ENCODE measurements at places on chromosomes 4 and X. TPM values are rescaled to one million over a fixed set of nuclear protein-coding genes. Genes with fewer than 3 reads are reported as not detected.

CXorf51B gene
- not detected for total RNA-seq

HSFX4 gene
- total RNA-seq = not detected

USP53 gene
- total RNA-seq = 62.9 TPM

PARM1 gene
- total RNA-seq = 231 TPM

ATP2B3 gene
- total RNA-seq = not detected

TBC1D8B gene
- 4.6 TPM for total RNA-seq

AKAP4 gene
- total RNA-seq = not detected

XKRX gene
- total RNA-seq = 0.28 TPM

MGST2 gene
- total RNA-seq = 77.4 TPM

SLC7A11 gene
- 1.5 TPM for total RNA-seq

ZNF518B gene
- total RNA-seq = 36.0 TPM

MTM1 gene
- total RNA-seq = 9.0 TPM

NXT2 gene
- total RNA-seq = 2.6 TPM

DNA sequence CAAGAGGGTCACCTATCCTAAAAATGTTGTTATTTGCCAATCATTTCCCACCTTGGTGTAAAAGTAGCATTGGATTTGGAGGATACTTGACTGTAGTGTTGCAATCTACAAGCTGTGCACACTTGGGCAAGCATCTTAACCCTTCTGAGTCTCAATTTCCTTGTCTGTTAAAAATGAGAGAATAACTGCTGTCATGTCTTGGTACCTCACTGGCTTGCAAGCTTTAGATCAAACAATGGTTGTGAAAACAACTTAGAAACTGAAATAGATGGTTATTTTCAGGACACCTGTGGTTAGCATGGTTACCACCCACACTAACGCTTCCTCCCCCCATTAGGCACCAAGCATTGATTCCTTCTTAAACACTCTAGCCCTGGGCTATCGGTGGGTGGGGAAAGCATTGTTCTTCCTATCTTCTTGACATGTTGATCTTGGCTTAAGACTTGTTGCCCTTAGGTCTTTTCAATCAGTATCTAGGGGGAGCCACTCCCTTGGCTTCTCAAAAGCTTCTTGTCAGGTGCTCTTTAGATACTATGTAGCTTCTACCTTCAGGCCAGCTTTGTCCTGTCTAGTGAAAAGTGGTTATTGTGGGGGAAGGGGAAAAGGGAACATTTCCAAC is 10.6 kb upstream of the AMOT start:
- DNase-seq = no peak

DNA sequence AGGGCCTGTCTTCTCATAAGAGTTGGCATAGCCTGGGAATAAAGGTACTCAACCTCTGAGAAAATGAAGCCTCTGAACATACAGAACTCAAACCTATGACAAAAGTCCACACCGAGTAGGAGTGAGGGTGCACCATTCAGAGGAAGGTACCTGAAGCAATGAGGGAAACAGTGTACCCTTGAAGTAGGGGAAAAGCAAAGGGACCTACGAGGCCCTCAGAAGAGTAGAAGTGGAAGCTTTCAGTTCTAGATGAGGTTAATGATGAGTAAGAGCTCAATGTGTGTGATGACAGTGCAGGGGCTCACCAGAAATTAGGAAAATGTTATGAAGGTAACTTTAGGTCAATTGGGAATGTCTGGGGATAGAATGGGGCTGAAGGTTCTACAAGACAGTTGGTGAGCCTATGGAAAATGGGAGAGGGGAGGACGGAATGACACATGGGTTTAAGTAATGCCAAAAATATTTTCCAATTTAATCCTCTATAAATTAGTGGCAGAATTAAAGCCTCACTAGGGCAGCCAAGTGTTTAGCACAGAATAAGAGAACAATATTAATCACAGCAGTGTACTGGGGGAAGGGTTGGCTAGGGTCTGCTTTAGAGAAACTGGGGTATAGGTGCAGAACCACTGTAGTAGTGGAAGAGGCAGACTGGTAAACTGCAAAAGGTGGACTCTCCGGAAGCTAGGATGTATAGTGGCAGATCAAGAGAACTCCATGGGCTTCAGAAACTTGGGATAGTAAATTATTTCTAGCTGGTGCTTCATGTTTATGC is 39.8 kb downstream of the RAB33A start:
- no peak for DNase-seq

GRCh38 chrX:31819455-31819854 is 747.6 kb upstream of the FTHL17 start:
- DNase-seq = no peak

DNA sequence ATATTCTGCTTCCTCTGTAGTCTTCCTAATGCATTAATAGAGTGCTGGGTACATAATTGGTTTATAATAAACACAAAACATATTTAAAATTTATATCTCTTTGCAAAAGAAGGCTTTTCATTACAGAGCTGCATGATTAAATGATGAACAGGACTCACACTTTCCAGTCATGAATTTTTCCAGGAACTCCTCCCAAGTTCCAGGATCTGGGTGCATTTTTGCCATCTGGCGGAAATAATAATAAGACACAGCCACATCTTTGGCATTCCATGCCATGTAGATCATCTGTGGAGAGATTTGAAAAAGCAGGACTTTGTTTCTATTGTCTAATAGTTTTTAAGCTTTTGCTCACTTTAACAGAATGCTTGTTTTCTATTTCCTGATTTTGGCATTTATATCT is 40.2 kb upstream of the SULT1B1 start:
- no peak for DNase-seq

GRCh38 chr4:136893573-136893972 is 638.7 kb downstream of the PCDH18 start:
- no peak for DNase-seq

GRCh38 chr4:174340714-174341113 is 57.0 kb downstream of the CEP44 start:
- DNase-seq = no peak

DNA sequence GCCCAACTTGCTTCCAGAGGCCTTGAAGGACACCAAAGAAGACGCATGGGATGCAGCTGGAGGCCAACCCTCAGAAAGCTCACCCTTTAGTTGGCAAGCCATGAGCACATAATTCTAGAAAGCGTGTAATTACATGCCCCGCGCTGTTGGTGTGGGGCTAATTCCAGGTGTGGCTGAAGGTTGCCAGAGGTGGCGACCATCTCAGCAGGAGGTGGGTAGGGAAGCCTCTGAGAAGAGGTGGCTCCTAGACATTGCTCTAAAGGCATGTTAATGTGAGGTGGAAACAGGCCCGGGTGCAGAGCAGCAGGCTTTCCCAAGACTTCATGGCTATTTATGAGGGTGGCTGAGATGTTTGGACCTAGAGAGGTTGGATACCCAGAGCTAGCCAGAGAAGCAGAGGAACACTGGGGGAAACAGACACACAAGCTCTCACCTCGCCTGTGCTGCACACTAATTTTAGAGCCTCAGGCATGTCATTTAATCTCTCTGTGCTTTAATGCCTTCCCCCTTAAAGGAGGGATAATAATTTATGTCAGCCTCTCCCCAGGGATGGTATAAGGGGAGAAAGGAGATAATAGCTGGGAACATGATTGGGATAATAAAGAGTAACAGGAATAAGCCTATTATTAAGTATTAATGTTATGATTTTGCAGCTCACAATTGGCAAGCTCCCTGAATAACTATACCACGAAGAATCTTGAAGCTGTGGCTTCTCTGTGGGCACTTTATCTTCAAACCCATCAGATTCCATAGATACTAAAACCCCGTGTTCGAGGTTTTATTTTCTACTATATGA is 60.0 kb upstream of the HELT start:
- no peak for DNase-seq

DNA sequence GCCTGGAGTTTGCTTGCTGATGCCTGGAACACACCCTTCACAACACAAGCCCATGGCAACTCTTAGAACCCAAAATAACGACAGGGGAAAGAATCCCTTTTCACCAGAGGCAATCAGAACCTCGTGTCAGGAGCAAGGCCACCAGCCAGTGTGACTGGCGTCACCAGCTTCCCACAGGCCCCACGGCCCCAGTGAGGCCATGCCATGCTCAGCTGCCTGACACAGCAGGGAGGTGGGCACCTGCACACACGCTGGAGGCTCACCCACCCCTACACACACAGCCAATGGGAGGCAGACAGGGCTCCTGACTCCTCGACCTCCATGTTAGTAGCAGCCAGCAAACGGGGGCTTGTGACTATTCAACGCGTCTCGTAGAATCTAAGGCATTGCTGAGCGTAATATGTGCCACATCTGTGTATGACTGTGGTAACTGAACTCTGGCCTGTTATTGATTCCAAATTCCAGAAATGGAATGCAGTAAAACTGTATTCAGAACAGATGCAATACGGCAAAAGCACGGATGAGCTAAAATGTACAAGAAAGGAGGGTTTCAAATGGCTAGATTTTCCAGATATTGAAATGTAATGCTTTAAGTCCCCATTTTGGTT is 28.5 kb downstream of the RNF212 start:
- DNase-seq = no peak

- DNase-seq = peak; percentile 54
Measured at GRCh38 chr4:3313139-3313538, 20.3 kb downstream of the RGS12 start.

DNA sequence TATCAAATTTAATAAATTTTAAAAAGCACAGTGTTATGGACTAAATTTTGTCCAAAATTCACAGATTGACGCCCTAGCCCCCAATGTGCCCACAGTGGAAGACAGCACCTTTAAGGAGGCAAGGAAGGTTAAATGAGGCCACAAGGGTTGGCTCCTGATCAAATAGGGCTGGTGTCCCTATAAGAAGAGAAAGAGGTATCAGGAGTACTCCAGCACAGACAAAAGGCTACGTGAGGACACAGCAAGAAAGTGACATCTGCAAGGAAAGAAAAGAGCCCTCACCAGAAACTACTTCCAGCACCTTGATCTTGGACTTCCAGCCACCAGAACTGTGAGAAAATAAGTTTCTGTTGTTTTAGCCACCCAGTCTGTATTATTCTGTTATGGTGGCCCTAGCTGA is 48.8 kb downstream of the FAM13A start:
- no peak for DNase-seq

DNA sequence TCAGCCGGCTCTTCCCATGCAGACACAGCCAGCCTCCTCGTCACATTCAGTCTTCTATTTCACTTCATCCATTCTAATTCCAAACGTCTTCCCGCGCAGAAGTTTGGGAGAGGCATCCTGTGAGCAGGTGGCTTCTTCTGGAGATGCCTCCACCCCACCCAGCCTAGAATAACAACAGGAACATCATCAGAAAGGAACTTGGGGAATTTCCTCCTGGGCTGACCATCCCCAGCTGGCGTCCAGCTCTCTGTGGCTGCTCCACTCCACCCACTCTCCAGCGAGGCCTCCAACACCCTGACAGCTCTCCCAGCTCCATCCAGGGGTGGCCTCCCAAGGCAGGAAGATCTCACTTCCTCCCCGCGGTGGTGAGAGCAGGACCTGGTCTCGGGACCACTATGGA is 5.5 kb upstream of the C4orf50 start:
- no peak for DNase-seq

- DNase-seq = no peak
Measured at GRCh38 chr4:40114206-40114605, 57.6 kb downstream of the N4BP2 start.

GRCh38 chrX:136828830-136829229 is 48.1 kb upstream of the ARHGEF6 start:
- no peak for DNase-seq

DNA sequence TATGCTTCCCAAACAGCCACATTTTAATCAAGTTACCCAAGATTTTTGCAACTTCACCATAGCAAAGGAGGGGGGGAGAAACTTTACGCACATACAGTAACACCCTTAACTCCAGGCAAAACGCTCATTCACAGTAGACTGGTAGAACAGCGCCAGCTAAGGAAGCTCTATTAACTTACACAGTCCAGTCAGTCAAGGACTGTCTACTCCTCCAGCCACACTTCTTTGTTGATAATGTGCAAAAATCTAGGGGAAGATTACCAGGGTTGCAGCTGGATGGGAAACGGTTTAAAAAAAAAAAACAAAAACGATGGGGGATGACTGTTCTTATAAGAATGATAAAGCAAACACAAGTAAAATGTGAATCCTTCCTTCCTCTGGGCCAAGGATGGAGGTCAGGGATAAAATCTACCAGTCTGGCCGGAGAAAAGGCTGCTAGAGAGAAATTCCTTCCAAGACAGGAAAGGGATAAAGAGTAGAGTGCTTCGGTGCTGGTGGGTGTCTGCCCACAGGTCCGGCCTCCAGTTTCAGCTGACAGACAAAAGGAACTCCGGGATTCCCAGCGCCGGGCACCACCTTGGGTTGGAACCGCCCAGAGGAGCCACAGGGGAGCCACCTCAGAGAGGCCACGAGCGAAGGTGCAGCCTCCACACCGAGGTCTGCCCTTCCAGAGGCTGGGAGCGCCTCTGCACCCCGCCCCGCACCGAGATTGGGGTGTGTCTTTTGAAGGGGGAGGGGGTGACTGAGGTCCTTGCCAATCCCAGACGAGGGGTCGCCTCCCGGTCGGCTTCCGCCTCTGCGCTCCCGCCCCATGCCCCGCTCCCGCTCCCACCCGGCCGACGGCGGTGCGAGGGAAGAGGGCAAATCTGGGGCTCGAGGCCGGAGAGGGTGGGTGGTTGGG is 811 bp downstream of the ANKRD50 start:
- peak; percentile 60 for DNase-seq

DNA sequence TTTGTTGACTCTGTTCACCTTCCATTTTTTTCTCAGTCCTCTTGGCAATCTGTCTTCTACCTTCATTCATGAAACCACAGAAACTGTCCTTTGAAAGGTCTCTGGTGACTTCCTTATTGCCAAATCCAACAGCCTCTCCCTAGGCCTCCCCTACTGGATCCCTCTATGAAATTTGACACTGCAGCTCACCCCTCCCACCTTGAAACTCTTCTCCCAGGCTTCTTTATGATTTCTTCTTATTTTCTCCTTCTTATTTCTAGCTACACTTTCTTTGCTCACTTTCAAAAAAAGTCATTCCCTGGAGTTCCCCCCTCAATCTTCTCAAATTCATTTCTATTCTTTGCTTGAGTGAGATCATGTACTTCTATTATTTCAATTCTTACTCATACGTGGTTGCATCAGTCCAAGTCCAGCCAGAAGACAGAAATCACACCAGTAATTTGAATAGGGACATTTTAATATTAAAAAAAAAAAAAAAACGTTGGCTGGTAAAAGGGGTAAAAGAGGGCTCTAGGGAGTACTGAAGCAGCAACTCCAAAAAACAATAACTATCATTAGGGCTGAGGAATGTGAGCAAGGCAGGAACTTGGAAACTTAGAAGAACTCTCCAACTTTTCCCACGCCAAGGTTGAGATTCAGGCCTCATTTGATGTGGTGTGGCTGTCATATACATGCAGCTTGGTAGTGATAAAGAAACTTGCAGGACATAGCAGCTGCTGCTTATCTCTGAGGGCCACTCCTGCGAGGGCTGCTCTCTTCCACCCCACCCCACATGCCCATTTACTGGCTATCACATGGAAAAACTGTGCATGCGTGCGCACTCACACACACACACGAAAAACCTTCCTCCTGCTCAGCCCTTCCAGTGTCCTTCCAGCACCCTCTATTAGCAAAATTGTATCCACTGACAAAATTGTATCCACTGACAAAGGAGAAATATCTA is 169.8 kb upstream of the GALNT7 start:
- no peak for DNase-seq

- no peak for DNase-seq
Measured at GRCh38 chr4:36461344-36461743, 179.9 kb downstream of the DTHD1 start.

- DNase-seq = no peak
Measured at GRCh38 chr4:114626196-114626595, 27.6 kb downstream of the UGT8 start.

- no peak for DNase-seq
Measured at GRCh38 chr4:165872461-165873297, at the start of gene TLL1. Gene TLL1 (plus strand): TSS chr4:165873237. CDS start chr4:165873905, 668 bp downstream.

- no peak for DNase-seq
Measured at GRCh38 chr4:120622601-120623000, 299.9 kb downstream of the PRDM5 start.

Data from right atrium auricular region (tissue), 2 donors.